ENCODE measurements at places on chromosomes 6 and 20.
A peak's percentile ranks its signal among the peaks of the same experiment; 100 is the strongest.

GRCh38 chr20:6768228-6769140 is 998 bp downstream of the BMP2 start:
- DNase-seq = no peak

DNA sequence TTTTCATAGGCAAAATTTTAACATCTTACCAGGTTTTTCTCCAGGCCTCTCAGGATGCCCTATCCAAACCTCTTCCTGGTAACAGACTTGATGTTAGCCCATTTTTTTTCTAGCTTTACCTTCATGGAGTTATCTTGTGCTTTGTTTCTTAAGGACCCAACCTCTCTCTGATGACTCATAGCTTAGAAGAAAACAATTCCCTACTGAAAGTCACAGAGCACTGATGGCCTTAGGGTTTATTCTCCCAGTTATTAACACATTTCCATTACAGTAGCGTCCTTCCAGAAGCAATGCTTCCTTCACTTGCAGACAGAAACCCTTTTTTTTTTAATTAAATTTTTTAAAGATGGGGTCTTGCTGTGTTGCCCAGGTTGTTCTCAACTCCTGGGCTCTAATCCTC is 79.4 kb downstream of the IYD start:
- DNase-seq = no peak

DNA sequence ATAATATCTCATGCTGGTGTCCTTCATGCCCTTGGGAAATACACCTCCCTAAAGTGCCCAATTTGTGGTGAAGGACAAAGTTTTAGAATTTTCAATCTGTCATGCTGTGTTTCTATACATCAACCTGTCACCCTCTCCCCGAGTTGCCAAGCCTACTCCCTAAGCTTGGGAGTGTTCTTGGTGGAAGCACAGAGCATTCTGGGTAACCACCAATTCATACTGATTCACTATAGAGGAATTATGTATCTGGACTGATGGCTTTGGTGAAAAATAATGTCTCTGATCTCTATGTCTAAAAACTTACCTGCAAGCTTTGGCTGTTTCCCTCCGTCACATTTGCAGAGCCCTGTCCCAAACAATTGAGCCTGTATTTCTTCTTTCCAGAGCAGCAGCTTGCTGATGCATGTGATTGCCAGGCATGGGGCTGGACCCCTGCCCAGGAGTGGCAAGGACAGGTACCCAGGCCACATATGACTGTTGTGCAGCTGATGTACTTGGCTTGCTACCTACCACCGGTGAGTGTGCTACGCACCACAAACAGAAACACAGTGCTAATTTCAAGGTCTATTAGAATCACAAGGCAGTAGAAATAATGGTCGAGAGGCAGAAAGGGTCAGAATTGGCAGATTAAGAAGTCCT is 202.8 kb upstream of the CITED2 start:
- no peak for DNase-seq

DNA sequence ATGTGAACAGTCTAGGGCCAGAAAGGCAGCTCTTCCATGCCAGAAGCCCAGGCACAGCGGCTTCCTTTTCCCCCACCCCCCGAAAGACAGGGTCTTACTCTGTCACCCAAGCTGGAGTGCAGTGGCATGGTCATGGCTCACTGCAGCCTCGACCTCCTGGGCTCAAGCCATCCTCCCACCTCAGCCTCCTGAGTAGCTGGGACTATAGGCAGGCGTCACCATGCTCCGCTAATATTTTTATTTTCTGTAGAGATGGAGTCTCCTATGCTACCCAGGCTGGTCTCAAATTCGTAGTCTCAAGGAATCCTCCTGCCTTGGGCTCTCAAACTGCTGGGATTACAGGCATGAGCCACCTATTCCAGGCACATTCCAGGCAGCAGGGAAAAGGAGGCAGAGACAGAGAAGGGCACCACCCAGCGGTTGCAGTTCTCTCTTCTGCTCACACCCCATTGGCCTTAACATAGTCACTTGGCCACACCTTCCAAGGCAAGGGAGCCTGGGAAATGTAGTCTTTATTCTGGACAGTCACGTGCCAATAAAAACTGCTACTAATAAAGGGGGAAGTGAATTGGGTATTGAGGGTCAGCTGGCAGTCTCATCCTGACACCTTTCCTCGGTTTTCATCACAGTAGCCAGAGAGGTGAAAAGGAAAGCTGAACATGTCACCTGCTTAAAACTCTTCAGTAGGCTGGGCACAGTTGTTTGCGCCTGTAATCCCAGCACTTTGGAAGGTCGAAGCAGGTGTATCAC is 205.9 kb downstream of the ZMYND8 start:
- peak; percentile 85 for DNase-seq

DNA sequence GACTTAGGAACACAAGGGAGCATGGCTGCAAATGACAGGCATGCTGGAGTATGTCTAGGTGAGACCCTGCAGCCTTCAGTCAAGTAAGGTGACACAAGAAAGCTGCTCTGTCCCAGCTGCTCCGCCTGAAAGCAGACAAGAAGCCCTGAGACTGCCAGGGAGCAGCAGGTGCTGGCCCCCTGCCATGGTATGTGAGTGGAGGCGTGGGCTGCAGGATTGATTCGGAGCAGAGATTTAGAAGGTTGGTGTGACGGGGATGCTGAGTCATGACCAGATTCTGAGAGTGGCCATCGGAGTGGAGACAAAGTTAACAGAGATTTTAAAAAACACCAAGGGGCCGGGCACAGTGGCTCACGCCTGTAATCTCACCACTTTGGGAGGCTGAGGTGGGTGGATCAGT is 17.8 kb downstream of the LRP11 start:
- peak; percentile 86 for DNase-seq

GRCh38 chr6:21039926-21040325 is 505.7 kb downstream of the CDKAL1 start:
- peak; percentile 24 for DNase-seq

GRCh38 chr6:140541288-140541687 is 1166.8 kb upstream of the CITED2 start:
- no peak for DNase-seq

Data from A673 (cell line).